ENCODE measurements at places on chromosomes 6 and 20.

DNA sequence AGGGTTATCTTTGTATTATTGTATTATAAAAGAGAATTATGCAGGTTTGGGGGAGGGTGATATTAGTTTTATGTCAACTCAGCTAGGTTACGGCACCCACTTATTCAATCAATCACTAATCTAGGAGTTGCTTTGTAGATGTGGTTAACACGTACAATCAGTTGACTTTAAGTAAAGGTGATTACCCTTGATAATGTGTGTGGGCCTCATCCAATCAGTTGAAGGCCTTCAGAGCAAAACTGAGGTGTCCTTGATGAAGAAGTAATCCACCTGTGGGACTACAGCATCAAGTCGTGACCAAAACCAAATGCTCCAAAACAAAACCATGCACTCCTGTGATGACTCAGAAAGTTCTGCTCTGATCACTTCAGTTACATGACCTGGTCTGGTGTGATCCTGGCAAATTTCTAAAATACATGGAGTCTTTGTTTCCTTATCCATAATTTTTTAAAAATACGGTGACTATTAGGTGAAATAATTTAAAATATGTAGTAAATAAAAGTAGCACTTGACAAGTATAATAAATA, 114.1 kb downstream of the IYD start:
- no peak for DNase-seq

- DNase-seq, result peak; percentile 80
Observed at GRCh38 chr20:51554538-51555165, 12.1 kb upstream of the NFATC2 start.

- no peak for DNase-seq
Observed at GRCh38 chr20:12777016-12777415, 231.8 kb upstream of the SPTLC3 start.

- DNase-seq, result no peak
Observed at GRCh38 chr6:41573276-41573675, 27.1 kb downstream of the FOXP4 start.

DNA sequence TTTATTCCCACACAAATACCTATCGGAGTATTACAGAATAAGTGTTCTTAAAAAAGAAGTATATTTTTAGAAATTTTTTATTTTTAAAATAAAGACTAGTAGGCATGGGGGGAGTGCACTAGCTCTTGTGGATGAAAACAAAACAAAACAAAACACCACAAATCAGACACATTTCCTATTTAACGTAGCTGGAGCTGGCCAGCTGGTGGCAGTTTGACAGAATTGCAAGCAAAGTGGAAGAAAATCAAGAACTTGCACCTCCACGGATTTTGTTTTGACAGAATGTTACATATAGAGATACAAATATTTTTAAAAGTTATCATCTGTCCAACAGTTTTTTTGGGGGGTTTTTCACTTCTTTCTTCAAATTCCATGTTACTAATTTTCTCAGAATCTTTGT, 63.6 kb upstream of the SNRPB2 start:
- no peak for DNase-seq

- DNase-seq, result no peak
Observed at GRCh38 chr6:34248198-34248726, 544 bp downstream of the SMIM29 start.

DNA sequence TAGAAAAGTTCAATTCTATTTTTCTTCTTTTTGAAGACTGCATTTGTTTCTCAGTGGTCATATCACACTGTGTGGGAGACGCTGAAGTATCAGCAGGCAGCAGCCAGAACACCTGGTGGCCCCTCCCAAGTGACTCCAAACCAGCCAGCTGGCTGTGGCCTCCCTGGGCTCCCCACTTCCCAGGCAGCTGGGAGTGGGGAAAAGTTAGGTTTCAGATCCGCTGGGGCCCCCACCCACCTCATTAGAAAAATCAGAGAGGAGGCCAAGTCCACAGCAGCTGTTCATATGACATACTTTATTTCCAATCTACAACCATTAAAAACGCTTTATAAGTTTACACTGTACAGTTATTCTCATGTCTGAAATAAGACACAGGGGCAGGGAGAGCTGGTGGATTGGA, 3.6 kb upstream of the DSN1 start:
- no peak for DNase-seq

DNA sequence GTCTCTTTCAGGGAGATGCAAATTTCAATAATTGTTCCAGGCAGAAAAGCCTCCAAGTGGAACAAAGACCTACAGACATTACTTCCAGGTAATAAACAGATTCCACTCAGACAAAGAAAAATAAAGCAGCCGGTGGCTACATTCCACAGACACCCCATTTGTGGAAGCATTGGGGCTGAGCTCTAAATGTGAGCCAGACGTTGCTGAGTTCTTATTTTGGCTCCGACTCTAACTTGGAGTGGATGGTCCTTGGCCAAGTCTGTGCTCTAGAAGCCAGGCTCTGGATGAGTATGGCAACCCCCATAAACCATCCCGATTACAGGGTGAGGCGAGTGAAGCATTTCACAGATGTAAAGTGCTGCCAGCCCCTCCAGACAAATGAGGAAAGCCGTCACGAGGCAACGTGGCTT, 6.6 kb downstream of the TRAM2 start:
- peak; percentile 85 for DNase-seq

GRCh38 chr20:45833883-45834796, 541 bp downstream of the SNX21 start:
- DNase-seq, result peak; percentile 69

- DNase-seq, result no peak
Observed at GRCh38 chr6:14141351-14142062, 23.9 kb downstream of the CD83 start.

DNA sequence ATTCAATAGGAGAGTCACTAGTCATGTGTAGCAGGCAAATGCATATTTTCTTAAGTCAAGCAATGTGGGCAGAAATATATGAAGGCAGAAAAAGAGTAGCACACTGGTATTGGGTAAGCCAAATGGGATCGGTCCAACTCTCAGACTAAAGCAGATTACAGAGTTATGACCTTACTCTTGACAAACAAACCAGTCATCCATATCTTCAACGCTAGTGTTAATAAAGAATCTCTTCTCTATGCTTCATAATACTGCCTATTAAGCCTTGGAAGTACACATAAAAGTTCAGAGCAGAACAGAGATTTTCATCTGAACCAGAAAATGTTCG, 320.2 kb upstream of the JARID2 start:
- no peak for DNase-seq

DNA sequence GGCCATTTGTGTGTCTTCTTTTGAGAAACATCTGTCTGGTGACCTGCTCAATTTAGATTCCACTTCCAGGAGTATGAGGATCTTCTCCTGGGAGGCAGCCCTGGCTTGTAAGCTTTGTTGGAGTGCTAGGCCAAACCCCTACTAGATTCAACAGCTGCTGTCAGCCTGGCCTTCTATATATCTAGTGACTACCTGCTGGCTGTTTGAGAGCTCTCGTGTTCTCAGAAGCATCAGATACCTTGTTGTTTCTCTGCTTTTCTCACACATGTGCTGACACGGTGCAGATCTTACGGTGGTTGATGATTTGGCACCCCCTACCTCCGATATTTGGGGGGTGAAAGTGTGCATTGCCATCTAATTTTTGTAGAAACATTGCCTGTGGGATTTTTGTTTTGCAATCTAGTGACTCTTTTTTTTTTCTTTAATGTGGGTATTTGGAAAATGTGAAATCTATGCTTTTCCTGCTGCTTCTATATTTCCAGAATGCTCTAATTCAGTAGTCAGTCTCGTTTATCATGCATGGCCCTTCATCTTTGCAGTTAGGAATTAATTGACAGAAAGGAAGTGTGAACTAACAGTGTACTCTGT, 4.7 kb downstream of the CCN2 start:
- DNase-seq, result peak; percentile 66

DNA sequence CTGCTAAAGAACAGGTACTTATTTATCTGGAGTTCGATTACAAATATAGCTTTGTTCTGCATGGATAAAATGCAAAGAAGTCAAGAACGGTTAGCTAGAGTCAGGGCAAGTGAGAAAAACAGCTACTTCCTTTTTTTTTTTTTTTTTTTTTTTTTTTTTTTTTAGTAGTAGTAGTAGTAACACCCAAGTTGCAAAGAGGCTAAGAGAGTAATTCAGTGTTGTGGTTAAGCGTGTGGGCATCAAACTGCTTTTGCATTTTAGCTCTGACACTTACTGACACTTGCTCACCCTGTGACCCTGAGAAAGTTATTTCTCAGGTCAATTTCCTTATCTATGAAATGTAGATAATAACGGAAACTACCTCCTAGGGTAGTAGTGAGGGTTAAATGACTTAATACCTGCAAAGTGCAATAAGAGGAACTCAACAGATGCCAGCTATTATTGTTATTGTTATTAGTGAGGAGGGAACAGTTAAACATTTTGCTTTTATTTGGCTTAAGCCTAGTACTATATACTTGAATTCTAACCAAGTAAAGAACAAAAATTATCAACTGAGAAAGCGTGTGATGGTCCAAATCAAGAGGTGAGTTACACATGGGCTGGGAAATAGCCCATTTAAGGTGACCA, 86.7 kb upstream of the BACH2 start:
- DNase-seq, result no peak

- peak; percentile 6 for DNase-seq
Observed at GRCh38 chr20:33211817-33212424, 5.2 kb upstream of the BPIFA3 start.

- DNase-seq, result peak; percentile 57
Observed at GRCh38 chr6:4936681-4937041, 67.2 kb downstream of the RPP40 start.

DNA sequence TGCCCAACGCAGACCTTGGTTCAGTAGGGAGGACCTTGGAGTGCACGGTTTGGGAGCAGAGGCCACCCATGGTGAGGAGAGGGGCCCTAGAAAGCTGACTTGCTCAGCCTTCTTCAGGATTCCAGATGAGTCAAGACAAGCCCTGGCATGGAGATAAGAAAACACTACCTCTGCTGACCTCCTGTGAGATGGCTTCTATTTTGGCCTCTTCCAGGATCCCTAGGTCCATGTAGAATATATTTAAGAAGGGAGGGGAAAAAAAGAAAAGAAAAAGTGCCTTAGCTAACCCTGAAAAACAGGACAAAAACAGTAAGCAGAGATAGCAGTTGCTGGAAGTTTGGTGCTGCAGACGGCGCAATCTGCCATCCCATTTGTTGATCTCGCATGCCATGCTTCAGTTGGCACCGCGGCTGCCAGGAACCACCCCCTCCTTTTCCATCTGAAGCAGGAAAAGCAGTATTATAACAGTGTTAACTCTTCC, 100.0 kb downstream of the ARMC2 start:
- DNase-seq, result no peak

DNA sequence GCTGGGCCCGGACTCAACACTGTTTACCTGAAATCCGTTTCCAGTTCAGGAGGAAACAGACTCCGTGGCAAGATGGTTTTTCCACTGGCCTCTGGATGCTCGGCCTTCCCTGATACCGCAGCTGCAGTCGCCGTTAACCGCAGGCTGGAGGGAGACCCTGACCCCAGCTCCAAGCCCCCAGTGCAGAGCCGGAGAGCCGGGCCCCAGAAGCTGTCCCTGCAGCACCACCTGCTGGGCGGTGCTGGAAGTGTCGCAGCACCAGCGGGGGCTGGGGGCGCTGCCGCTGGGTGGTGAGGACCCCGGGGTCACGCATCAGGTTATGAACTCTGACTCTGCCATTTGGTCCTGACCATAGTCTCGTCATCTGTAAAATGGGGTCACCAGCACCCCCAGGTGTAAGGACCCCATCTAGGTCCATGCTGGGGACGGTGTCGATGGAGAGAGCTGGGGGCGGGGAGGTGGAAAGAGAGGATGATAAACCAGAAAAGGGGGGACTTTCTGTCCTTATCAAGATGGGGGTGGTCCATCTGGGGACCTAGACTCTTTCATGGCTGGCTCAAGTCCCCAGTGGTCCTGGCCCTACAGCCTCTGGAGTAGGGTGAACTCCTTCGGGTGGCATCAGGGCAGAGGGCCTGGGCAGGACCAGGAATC, 20.8 kb upstream of the CHRNA4 start:
- no peak for DNase-seq

DNA sequence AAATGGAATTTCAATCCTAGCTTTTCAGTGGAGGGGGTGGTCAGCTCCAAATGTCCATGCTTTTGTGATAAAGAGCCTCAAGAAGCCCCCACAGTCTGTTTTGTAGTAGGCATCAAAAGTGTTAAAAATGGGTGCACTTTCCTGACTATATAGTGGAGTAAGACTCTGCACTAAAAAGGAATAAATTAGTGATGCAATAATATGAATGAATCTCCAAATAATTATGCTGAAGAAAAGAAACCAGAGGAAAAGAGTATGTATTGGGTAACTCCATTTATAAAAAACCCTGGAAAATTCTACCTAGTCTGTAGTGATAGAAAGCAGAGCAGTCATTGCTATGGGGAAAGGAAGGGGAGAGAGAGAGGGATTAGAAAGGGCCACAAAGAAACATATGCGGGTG, 310.4 kb upstream of the SUPT3H start:
- no peak for DNase-seq

- no peak for DNase-seq
Observed at GRCh38 chr6:158816803-158817727, 2.1 kb downstream of the EZR start.

DNA sequence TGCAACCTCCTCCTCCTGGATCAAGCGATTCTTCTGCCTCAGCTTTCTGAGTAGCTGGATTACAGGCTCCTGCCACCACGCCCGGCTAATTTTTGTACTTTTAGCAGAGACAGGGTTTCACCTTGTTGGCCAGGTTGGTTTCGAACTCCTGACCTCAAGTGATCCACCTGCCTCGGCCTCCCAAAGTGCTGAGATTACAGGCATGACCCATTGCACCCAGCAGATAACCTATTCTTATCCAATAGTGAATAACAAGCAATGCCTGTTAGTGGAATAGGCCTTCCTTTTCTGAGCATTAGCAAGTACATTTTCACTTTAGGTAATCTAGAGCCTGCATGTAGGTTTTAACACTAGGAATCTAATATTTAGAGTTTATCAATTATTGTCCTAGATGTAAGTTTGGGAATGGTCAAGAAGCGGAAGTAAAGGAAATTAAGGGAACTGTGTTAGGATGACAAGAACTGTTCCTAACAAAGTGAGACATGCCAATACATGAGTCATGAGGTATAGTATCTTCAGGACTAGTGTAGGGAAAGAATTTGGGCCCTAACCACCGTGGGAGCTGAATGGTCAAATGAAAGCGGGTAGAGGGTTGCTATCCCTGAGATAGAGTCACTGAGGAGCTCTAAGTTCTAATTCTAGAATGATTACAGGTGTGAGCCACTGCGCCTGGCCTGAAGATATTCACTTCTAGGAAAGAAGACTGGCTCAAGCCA, 15.0 kb downstream of the BLTP3A start:
- peak; percentile 46 for DNase-seq

GRCh38 chr20:50727792-50728485, 3.4 kb upstream of the PARD6B start:
- DNase-seq, result no peak

GRCh38 chr20:57103146-57103800, 163.2 kb downstream of the BMP7 start:
- DNase-seq, result no peak

DNA sequence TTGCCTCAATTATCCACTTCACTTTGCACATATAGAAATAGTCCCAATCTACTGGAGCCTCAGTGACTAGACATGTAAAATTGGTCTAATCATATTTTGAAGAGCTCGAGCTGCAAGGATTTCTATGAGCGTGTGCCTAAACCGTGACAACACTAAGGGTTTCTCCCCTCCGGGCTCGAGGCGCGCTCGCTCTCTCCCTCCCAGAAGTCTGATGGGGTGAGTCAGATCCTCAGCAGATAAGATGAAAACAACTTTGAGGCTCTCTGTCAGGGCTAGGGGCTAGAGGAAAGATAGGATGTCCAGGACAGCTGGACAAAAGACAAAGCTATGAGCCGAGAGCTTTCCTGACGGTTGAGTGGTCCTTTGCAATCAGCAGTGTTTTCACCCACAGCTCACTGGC, 16.8 kb downstream of the GNAS-AS1 start:
- DNase-seq, result no peak

Data from fibroblast of skin of abdomen (primary cell).